ENCODE measurements at places on chromosomes 2 and 18. TPM values are rescaled to one million over a fixed set of nuclear protein-coding genes. Genes with fewer than 3 reads are reported as not detected.

Gene CPS1
- total RNA-seq, result 49.3 TPM

Gene RASGRP3
- 13.4 TPM for total RNA-seq

Gene PSTPIP2
- total RNA-seq, result 0.68 TPM

Gene MTCL1
- total RNA-seq, result 9.3 TPM

Gene GBX2
- total RNA-seq, result 0.24 TPM

Gene TEKT4
- total RNA-seq, result not detected
